ENCODE measurements at places on chromosomes 11 and 22.

DNA sequence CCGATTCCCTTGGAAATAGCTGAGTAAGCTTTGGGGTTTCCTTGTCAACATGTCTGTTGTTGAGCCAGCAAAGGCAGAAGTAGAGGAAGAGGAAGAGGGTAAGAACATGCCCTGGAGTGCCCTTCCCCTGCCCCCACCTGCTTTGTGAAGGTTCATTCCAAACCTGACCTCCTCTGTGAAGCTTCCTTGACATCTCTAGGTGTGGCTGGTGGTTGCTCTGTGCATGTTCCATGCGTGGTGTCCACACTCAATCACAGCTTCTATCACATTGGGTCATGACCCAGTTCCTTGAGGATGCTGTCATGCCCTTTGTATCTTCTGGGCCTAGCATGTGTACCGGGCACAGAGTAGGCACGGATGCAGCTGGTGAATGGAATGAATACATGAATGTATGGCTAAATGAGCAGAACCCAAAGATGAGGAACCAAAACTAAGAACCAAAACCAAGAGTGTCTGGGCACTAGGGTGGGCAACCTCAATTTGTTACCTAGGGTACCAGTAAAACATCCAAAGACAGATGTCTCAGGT lies 23.7 kb upstream of the FXYD6 start:
- DNase-seq, result no peak

DNA sequence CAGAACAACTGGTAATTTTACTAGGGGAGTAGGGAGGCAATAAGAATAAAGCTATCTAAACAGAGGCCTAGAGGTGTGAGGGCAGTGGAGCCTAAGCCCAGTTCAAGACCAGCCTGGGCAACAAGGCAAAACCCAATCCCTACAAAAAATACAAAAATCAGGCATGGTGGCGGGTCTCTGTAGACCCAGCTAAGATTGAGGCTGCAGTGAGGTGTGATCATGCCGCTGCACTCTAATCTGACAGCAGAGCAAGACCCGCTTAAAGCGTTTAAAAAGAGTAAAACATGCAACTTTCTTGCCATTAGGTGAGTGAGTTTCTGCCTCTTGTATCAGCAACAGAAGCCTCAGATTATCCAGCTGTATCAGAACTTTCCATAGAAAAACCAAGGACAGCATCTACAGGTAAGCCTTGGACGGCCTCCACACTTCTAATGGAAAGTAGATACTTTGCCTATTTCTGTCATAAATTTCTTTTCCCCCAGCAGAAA lies 12.1 kb downstream of the TAF1D start:
- DNase-seq, result no peak

- no peak for DNase-seq
These were observed 68.1 kb downstream of the GRIK4 start for GRCh38 chr11:120579611-120580031.

DNA sequence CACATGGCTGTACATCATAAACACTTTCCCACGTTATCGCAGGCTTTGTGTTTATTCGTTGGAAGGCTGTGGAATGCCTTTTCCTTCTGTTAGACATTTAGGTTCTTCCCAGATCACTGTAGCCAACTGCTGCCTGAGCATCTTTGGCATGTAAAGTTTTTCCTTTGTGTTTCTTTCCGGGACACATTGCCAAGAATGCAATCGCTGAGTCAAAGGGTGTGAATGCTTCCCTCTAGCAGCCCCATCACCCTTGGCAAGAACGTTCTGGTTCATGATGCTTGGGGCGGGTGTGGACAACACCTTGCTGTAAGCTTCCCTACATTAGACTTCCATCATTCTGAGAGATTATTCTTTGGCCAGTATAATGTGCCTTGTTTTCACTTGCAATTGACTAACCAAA lies 136.2 kb downstream of the OSBP2 start:
- DNase-seq, result peak; percentile 35

- DNase-seq, result peak; percentile 64
These were observed 174.2 kb upstream of the MPPED2 start for GRCh38 chr11:30760345-30760744.
